ENCODE measurements at places on chromosomes 6 and 20.

DNA sequence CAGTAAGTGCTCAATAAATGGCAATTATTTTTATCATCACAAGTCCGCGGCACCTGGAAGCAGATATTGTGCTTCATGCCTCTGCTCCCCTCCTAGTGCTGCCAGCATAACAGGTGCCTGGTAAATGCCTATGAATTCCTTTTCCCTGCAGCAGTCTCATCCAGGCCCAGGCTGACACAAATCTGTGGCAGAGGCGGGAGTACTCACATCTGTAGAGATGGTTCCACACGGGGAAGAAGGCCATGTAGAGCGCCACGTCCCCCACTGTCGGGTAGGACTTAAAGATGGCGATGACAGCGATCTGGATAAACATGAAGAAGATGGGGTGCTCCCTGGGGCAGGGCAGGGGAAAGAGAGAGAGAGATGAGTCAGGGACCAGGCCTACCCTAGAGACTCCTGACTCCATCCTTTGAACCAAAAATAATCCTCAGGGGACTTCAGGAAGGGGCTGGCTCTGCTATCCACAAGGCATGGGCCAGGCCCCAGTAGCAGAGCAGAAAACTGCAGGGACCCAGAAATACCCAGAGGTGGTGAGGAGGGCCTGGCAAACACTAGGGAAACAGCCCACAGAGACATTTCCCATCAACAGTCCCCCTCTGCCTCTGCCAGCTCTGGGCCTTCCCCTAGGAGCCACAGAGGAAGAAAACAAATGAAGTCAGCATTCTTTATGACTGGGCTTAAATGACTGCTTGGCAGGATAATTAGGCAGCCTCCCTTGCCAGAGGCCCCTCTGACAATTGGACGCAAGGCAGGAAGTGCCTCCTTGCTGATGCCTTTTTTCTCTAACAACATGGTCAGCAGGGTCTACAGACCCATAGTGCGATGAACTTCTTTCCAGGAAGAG, 23.0 kb downstream of the MAP1LC3A start:
- DNase-seq: peak; percentile 86

DNA sequence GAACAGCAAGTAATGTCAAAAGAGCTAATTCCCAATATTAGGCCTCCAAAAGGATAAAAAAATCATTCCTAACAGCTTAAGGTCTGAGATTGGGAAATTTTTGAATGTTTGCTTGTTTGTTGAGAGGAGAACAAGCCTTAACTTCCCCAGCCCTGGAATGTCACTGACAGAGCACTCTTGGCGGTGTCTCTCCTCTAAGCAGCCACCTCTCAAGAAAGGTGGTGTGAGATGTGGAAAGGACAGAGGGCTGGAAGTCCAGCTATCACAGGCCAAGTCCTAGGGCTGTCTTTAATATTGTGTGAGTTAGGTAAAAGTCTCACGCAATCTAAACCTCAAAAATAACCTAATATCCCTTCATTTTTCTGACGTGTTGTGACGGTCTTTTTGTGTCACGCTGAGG, 101.6 kb downstream of the MTFR2 start:
- DNase-seq: no peak

DNA sequence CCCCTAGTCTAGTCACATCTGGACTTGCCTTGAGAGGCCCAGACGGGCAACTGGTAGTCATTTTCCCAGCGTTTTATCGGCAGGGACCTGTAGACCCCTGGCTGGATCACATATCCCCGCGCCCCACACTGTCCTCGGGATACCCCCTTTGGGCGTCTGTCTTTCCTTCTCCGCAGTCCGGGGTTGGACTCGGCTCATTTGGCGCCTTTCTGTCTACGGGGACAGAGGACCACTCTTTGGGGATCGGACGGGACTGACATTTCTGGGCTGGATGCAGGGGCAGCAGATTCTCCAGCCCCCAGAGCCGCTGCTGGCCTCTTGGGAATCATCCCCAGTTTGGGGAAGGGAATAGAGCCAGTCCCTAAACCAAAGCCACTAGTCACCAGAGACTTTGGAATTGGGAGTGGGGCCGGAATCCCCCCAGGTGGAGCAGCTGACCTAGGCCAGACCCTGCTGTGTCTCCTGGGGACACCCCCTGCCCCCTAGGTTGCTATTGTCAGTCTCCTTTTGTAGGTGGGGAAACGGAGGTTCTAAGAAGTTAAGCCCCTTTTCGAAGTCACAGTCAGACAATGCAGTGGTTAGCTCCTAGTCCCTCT, 734 bp downstream of the FAM110A start:
- no peak for DNase-seq

DNA sequence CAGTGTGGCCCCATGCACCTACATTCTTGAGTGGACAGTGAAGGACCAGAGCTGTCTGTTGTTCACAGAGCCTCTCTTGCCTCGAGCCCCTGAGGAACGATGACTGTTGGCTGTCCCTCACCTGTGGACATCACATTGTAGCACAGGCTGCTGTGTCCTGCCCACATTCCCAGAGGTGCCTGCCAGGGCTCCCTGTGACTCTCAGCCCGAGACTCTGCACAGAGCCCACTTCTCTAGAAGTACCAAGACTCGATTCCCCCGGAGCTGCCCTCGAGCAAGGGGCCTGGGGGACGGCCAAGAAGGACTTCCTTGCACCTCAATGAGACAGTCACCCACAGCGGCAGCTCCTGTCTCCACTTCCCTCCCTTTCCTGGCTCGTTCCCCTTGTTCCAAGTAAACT, 28.6 kb upstream of the DLGAP4 start:
- DNase-seq: no peak

DNA sequence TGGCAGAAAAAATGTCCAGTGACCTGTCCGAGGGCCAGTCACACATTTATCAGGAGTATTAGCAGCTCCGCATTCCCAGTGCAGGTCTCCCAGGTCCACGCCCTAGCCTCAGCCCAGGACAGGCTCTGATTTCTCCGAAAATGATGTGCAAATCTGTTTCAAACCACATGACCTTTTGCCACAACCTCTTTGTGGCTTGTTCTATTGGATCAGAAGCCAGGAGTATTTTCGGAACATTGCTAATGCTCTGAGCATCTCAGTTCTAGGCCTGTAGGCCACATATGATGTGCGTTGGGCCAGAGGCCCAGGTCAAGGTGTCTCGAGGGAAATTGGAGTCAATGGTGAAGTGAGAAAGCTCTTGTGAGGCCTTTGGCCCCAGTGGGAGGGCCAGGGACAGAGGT, 40.4 kb downstream of the SNX5 start:
- DNase-seq: no peak

DNA sequence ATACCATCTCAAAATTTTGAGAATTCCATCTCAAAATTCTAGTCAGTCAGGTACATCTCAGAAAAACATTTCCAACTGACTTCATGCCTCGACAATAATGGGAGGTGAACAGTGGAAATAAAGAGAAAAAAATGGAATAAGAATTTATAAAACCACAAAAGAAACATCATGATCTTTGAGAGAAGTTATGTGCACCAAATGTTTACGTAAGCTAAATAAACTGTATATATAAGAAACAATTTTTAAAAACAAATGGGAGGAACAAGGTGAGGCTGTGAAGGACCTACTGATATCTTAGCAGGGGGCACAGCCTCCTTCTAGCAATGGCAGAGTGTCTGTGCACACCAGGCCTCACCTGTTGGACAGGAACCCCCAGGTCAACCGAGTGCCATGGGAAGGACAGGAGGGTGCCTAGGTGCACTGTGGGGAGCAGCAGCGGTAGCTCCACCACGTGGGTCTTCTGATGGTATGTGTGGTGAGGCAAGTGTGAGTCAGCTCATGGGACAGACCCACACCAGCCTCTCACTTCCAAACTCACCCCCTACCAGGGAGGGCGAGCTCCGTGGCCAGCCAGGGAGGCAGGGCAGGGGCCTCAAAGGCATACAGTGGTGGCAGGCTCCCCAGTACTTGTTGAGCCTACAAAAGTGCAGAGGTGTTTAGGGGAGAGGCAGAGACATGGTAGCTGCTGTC, 23.2 kb downstream of the DIDO1 start:
- DNase-seq: peak; percentile 71

- DNase-seq: peak; percentile 80
These were observed 186.6 kb downstream of the MTHFD1L start for GRCh38 chr6:151052021-151052646.

GRCh38 chr6:110414669-110415068, 706 bp downstream of the DDO start:
- peak; percentile 12 for DNase-seq

GRCh38 chr6:42099340-42100028, 42.9 kb downstream of the C6orf132 start:
- DNase-seq: peak; percentile 83

- DNase-seq: no peak
These were observed 1.2 kb upstream of the CDC25B start for GRCh38 chr20:3794701-3795420.

DNA sequence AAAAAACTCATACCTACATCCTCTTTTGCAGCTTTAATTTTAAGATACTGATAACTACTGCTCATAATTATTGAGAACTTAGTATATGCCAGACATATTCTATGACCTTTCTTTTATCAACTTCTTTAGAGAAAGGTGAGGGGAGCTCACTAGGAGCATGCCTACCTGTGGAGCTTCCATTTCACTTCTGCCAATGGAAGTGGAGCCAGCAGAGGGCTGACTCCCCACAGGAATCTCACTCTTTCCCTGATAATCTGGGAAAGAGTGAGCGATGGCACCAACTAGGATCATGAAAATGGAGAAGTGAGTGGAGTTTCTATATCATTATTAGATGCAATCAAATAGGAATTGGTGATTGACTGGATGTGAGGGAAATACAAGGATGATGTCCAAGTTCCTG, 484.9 kb downstream of the LMBRD1 start:
- DNase-seq: no peak

GRCh38 chr20:19688031-19688806, 69.8 kb upstream of the RIN2 start:
- DNase-seq: peak; percentile 94

Data from M059J (cell line).